ENCODE measurements at places on chromosomes 4 and X. TPM values are rescaled to one million over a fixed set of nuclear protein-coding genes. Genes with fewer than 3 reads are reported as not detected.
A peak's percentile ranks its signal among the peaks of the same experiment; 100 is the strongest.

GRCh38 chrX:55342533-55343501 lies 78.1 kb upstream of the PAGE3 start:
- no peaks in the 10 kb centered on the region for H3K27me3 ChIP-seq
- no peak overlapping the region for H3K4me3 ChIP-seq
- H3K27ac ChIP-seq: no peak overlapping the region
- no peaks in the 10 kb centered on the region for H3K36me3 ChIP-seq
- no peaks in the 10 kb centered on the region for H3K4me1 ChIP-seq

DNA sequence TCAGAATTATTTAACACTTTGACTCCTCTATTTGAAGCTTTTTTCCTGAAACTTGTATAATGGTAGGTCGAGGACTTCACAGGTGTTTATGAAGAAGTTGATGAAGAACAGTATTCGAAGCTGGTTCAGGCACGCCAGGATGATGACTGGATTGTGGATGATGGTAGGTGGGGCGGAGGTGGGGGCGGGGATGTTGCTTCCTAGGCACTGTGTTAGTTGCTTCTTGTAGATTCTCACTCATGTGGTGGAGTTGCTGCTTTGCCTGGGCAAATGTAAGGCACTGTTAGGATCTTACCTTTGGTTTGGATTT lies 9.4 kb downstream of the POLA1 start:
- no peak overlapping the region for H3K27ac ChIP-seq
- H3K36me3 ChIP-seq: peaks cover 3% of the 10 kb centered on the region
- no peaks in the 10 kb centered on the region for H3K4me1 ChIP-seq
- DNase-seq: no peak

DNA sequence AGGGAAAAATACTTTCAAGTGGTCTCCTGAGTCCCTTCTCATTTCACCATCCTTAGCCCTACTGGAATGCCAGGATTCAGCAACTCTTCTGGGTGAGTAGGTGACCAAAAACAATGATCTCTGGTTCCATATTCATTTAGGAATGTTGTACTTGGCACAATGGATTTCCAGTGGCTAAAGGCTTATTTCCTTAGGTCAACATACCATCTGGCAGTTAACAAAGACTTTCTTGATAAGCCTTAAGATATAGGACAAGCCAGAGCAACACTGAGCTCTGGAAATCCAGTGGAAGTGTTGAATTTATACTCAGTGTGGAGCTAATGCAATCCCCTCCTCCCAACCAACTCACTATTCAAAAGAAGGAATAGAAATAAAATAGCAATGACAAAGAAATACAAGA lies 139.4 kb upstream of the EMCN start:
- H3K27ac ChIP-seq: no peak overlapping the region
- no peaks in the 10 kb centered on the region for H3K36me3 ChIP-seq
- H3K27me3 ChIP-seq: no peaks in the 10 kb centered on the region
- H3K4me1 ChIP-seq: no peaks in the 10 kb centered on the region
- no peak for DNase-seq
- H3K4me3 ChIP-seq: no peak overlapping the region

DNA sequence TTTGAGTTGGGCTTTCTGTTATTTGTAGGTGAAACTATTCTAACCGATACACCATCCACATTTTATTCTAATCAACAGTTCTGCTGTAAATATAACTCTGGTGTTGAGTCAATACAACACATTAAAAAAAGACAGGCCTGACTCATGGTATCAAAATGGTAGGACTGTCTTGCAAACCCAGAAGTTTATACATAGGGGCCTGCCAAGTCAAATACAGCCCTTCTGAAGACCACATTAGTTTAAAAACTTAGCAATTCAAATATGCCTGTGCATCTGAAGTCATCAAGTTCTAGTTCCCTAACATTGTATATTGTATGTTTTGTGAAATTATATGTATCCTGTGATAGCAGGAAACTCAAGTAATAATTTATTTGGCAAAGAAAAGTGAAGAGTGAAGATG lies 24.4 kb upstream of the PDE5A start:
- no peaks in the 10 kb centered on the region for H3K4me1 ChIP-seq
- no peaks in the 10 kb centered on the region for H3K36me3 ChIP-seq
- DNase-seq: no peak
- no peak overlapping the region for H3K4me3 ChIP-seq

DNA sequence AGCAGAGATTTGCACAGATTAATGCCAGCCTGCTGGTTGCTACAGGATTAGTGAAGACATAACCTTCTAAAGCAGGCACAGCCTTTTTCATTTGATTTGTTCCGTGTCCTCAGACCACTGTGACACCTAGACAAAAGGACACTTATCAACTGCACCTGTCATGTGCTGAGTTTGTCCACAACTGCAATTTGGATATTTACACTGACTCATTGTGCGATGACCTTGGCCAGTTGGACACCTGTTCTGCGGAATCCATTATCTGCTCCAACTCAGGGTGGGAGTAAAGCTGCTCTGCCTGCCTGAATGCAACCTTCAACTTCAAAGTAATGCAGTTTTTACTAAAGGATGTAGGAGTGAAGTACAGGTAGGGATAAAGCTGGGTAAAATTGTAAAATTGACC lies 4.1 kb upstream of the NR0B1 start:
- no peaks in the 10 kb centered on the region for H3K27me3 ChIP-seq
- H3K36me3 ChIP-seq: no peaks in the 10 kb centered on the region
- DNase-seq: peak; percentile 2
- no peaks in the 10 kb centered on the region for H3K4me1 ChIP-seq
- H3K27ac ChIP-seq: no peak overlapping the region

PHEX gene
- polyA plus RNA-seq: 0.54 TPM
